Amygdala (tissue), 56 donors: ENCODE measurements at places on chromosomes 7 and 10.

GRCh38 chr10:31816318-31816717, 112.3 kb downstream of the ARHGAP12 start:
- DNase-seq = no peak

DNA sequence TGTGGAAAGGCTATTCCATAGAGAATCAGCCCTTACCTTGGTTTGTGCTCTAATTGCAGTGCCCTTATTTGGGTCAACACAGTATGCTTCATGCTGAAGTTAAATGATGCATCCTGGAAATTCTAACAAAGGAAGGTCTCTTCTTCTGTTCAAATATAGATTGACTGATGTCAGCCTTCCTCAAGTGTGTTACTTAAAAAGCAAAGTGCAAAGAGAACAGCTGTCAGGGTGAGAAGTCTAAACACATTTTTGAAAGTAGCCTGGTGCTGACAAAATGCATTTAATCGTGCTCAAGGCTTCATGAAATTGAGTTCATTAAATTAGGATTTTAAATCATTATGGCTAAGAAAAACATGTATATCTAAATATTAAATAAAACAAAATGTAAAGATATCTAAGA, 19.5 kb downstream of the AGR2 start:
- DNase-seq = no peak

DNA sequence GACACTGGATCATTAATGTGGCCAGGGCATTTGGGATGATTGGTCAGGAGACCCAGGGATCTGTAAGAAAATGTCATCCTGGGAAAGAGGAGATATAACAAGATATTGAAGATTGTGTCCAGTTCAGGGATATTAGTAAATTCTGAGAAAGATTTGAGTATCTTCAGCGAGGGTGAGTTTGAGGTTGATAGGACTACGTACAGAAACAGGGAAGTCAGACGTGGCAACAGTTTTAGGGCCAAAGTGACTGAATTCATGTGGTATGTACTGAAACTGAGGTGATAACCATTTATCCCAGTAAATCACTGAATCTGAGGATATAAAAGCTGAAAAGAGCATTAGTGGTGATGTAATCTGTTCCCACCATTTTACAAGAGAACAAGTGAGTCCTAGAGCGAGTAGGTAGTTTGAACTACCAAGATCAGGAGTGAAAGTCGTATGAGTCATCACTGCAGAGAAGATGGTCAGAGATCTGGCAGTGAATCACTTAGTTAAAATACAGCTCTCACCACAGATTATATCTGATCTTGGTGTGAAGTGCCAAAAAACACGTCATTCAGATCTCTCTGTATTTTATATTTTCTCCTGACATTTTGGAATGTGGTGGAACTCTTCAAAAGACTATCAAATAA, 220.5 kb downstream of the CDK14 start:
- DNase-seq = no peak

- no peak for DNase-seq
Measured at GRCh38 chr7:80218723-80219122, 84.1 kb downstream of the GNAI1 start.

DNA sequence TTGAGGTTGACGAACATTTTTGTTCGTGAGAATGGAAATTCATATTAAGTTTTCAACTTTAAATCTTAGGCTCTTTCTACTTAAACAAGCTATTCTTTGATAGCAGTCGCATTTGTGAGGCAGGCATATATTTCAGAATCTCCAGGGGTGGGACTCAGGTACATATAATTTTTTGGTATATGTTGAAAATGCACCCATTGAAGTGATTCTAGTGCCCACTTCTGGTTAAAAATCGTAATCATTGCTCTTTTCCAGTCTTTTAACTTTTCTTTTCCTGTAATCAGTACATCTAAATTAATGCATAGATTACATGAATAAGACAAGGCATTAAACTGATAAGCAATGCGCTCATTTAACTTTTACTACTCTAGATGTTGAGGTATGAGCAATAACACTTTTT, 67.8 kb downstream of the ZNRF2 start:
- DNase-seq = no peak

DNA sequence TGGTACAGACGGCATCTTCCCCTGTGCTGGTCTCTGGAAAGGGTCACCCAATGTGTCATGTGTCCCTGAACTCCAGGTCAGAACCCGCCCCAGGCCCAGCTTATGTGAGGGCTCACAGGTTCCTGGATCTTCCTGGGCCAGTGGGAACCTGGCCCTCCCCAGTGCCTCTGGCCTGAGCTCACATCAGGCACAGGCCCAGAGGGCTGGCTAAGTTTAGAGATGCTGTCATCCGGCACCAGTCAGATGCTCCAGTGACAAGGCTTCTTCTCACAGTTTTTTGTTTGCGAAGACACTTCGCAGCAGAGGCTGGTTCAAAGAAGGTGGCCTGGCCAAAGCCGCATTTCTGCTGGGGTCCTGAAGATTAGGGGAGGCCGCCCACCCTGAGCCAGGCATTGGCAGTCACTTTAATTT, 11.8 kb downstream of the CAMK2B start:
- DNase-seq = no peak

DNA sequence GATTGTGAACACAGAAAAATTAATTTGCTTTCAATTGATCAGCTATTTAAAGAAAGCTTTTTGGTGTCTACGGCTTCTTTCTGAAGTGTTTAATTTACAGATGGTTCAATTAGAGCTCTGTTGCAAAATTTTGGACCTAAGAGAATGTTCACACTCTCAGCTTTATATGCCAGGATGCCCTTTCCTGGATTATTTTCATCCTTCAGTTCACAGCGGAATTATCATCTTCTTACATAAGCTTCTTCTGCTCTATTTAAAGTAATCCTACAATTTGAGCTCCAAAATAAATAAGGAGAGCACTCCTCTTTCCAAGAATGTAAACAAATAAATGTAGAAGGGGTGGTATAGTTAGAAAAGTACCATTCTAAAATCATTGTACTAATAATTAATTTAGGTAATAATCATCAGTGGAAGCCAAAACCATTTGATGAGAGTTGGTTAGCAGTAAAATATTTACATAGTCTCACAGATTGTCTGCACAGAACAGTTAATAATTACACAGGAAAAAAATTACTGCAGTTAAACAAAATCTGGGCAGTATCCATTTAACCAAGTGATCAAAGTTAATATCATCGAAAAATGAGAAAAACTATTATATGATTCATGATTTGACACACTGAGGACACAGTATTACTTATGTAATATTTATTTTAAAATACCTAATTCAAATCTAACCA, 298.0 kb upstream of the TMEM229A start:
- DNase-seq = no peak

GRCh38 chr7:77544518-77544917, 7.4 kb downstream of the PTPN12 start:
- no peak for DNase-seq

DNA sequence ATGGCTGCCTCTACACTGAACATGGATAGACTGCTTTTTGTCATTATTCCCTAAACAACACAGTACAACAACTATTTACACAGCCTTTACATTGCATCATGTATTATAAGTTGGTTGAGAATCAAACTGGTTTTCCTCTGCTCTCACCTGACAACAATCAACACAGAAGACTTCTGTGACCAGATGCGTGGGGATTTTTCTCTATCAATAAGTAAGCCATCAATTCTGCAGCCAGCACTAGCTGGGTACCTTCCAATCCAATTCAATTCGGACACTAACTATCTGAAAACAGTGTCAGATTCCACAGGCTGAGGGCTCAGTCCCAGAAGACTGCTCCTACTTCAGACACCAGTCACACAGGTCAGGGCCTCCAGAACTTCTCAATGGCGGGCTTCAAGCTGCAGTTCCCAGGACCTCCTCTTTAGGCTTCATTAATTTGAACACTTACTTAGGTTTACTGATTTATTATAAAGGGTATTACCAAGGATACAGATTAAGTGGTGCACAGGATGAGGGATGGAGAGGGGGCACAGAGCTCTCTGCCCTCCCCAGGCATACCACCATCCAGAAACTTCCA, 36.4 kb upstream of the ASL start:
- no peak for DNase-seq

GRCh38 chr10:14508725-14509124, 178.0 kb upstream of the FRMD4A start:
- no peak for DNase-seq

GRCh38 chr7:15628876-15629275, 57.6 kb downstream of the MEOX2 start:
- no peak for DNase-seq

DNA sequence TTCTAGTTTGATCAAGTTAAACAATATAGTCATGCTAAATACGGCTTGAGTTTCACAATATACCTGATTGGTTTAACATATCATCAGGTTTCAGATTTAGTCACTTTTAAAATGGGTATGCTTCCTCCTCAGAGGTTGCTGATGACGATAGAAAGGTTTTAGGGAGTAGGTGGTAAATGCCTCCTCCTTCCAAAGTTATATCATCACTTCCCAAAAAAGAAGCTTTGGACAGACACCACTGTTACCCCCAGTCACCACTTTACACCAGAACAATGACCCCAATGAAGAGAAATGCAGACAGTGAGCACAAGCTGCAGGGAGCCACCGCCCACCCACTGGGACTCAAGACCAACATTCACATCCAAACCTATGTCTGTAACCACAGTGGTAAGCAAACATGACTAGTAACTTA, 244.6 kb downstream of the SORCS1 start:
- DNase-seq = no peak

DNA sequence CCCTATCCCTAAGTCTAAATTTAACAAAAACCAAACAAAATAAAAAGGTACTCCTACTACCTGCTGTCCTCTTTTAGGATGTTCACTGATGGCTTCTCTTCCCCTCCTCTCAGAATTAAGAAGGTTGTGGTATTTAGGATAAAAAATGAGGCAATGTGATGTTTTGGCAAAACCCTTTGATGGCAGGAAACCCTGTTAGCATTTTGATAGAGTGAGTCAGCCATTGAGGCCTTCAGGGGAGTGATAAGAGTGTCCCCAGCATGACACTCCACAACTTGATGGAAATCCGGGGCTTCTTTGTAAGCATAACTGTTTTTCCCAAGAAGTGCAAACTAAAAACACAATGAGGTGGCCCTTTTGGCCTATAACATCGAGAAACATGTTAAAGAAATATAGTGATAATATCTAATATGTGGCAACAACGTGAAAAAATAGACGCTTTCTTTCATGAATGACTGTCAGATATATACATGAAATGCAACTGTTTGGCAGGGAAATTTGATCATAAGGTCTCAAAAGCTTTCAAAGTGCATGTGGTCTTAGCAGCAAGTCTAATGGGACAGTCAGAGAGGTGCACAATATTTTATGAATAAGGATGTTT, 55.0 kb downstream of the PRTFDC1 start:
- DNase-seq = no peak

DNA sequence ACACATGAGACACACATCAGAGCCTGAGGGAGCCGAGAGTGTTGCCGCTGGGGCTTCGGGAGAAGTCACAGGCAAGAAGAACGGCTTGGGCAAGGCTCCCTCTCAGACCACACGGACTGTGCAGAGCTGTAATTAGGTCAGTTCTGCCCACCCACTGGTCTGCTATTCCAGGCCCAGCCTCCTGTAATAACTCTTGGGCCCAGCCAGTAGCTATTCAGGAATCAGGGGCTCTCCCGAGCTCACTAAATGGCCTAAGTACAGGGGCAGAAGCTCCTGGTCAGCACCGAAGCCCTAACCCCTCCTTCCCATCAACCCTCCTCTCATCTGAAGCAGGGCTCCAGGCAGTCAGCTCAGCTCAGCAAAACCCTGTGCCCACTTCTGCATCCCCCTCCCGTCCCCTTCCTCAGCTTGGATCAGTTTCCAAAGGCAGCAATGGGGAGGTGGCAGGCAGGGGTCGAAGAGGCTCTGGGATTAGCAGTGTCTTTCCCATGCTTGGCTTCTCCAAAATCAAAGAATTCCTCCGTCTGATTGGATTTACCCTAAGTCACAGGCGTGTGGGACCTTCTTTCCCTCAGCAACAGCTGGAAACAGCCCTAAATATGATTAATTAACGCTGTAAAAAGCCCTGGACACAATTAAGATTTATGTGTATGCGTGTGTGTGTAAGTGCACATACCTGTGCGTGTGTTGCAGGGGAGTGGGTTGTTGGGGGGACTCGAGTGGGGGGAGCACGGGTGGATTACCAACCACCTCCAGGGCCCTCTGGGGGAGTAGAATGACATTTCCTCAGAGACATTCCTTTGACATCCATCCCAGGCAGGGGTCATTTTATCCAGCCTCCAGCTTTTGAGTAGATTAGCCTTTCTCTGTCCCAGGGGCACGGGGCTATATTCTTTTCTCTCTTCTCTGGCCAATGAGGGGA, 48.4 kb upstream of the BTRC start:
- DNase-seq = no peak

DNA sequence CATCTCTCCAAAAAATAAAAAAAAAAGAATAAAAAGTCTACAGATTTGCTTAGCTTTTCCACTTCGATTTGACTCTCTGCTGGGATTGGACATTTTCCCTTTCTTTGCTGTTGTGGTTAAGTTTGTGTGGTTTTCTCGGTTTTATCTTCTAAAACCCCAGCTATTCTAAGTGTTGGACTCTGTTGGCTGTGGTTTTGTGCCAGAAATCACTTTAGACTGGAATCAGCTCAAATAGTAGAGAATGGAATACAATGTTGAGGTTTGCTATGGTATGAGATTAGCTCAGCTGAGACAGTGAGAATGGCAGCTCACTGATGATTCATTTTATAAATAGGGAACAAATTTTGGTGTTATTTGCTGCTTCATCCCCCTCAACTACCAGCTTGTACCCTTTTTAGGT, 116.0 kb downstream of the BUB3 start:
- DNase-seq = no peak

GRCh38 chr7:47702080-47702479, 120.2 kb upstream of the TNS3 start:
- no peak for DNase-seq

- DNase-seq = no peak
Measured at GRCh38 chr10:101054351-101054750, 7.4 kb upstream of the KAZALD1 start.

DNA sequence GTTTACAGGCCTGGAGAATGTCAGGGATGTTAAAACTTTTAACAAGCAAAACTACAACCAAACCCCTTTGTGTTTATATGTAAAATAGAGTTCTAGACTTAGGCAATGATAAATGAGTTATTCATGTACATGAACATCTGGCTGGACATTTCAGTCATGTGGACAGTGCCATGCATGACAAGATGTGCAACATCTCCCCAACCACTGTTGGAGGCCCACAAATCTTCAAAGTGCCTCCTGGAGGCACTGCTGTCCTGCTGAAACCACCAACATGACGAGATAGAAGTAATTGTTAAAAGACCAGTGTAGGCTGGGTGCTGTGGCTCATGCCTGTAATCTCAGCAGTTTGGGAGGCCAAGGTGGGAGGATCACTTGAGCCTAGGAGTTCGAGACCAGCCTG, 18.4 kb downstream of the PPIA start:
- no peak for DNase-seq

GRCh38 chr10:94104316-94105000, 110.7 kb downstream of the PLCE1 start:
- no peak for DNase-seq

GRCh38 chr10:124557167-124557566, 95.5 kb downstream of the LHPP start:
- no peak for DNase-seq

- DNase-seq = no peak
Measured at GRCh38 chr10:129718548-129719414, 245.3 kb downstream of the EBF3 start.
